Karpas-422 (cell line): ENCODE measurements at places on chromosomes 7 and 10. TPM values are rescaled to one million over a fixed set of nuclear protein-coding genes. Genes with fewer than 3 reads are reported as not detected.

- H3K27ac ChIP-seq: no peak overlapping the region
- no peak overlapping the region for H3K4me3 ChIP-seq
- H3K36me3 ChIP-seq: no peaks in the 10 kb centered on the region
- no peak for DNase-seq
Observed at GRCh38 chr10:113423981-113424721, 128.7 kb upstream of the HABP2 start.

Gene PNPLA8
- total RNA-seq: 33.0 and 41.0 TPM in 2 replicates

GRCh38 chr7:16046041-16046440 lies 359.6 kb upstream of the MEOX2 start:
- no peaks in the 10 kb centered on the region for H3K4me1 ChIP-seq

Gene RELN
- total RNA-seq: not detected in 2 replicates

Gene SERPINE1
- not detected in 2 replicates for total RNA-seq

DNA sequence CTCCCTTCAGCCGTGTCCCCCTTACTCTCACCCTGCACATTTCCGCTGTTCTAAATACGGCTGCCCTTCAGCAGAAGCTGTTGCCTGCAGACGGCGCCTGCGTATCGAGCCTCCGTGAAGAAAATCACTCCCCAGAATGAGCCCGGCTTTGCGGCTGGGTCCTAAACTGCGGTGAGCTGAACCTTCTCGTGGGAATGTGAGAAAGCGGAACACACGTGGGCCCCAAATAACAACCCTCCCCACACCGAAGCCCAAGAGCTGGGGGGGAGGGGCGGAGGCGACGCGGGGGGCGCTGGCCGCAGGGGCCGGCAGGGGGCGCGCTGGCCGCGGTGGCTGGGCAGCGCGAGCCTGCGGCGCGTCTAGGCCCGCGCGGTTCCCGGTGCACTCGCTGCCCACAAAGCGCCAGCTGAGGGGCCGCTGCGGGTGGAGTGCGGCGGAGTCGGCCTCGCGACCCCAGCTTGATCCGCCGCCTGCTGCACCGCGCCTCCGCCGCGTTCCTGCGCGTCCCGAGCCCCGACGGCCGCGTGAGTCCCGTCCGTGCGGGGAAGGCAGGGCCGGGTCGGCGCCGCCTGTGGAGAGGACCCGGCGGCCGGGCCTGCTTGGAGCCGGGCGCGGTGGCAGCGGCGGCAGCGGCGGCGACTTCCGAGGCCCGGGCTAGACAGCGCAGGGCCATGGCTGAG lies at the start of gene ZNF398:
TSS of gene ZNF398 (plus strand) at position 382 of the 680 bp plus-strand sequence. CDS start at position 672, 290 bp downstream.
- peak within 1 kb of the TSS; percentile 81 for H3K4me3 ChIP-seq
- DNase-seq: peak; percentile 95
- H3K27ac ChIP-seq: peak within 1 kb of the TSS; percentile 93
- no peaks in the 10 kb centered on the region for H3K27me3 ChIP-seq

- no peak overlapping the region for H3K27ac ChIP-seq
- DNase-seq: no peak
- H3K4me3 ChIP-seq: no peak overlapping the region
- H3K4me1 ChIP-seq: no peaks in the 10 kb centered on the region
Observed at GRCh38 chr10:62779487-62780248, 24.9 kb upstream of the ADO start.

- H3K27ac ChIP-seq: no peak overlapping the region
- no peaks in the 10 kb centered on the region for H3K36me3 ChIP-seq
- no peak overlapping the region for H3K4me3 ChIP-seq
- peaks cover 7% of the 10 kb centered on the region for H3K4me1 ChIP-seq
- no peak for DNase-seq
- H3K27me3 ChIP-seq: no peaks in the 10 kb centered on the region
Observed at GRCh38 chr7:140350056-140350455, 48.3 kb downstream of the SLC37A3 start.

DNA sequence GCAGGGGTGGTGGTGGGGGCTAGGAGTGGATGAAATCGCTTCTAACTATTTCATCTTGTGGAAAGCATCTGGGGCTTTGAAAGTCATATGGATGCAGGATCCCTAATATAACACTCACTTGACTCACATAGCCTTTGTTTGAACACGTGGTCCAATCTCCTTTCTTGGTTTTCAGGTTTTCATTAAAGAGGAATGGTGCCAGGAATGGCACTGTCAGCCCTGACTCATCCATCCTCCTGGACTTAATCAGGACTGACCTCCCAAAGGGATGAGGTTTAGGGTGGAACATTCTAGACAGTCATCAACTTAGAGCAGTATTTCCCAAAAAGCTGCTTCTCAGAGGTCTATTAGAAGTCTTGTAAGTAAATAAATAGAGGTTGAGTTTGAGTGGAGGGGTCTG lies 162.0 kb upstream of the PLXNA4 start:
- no peak for DNase-seq
- no peaks in the 10 kb centered on the region for H3K4me1 ChIP-seq
- no peak overlapping the region for H3K27ac ChIP-seq
- no peak overlapping the region for H3K4me3 ChIP-seq
- no peaks in the 10 kb centered on the region for H3K36me3 ChIP-seq

- H3K4me3 ChIP-seq: no peak overlapping the region
- no peaks in the 10 kb centered on the region for H3K36me3 ChIP-seq
- H3K27me3 ChIP-seq: no peaks in the 10 kb centered on the region
- DNase-seq: no peak
- H3K27ac ChIP-seq: no peak overlapping the region
Observed at GRCh38 chr10:72250666-72251065, 23.1 kb upstream of the DDIT4 start.

Gene SPDYE3
- total RNA-seq: not detected in 2 replicates

DNA sequence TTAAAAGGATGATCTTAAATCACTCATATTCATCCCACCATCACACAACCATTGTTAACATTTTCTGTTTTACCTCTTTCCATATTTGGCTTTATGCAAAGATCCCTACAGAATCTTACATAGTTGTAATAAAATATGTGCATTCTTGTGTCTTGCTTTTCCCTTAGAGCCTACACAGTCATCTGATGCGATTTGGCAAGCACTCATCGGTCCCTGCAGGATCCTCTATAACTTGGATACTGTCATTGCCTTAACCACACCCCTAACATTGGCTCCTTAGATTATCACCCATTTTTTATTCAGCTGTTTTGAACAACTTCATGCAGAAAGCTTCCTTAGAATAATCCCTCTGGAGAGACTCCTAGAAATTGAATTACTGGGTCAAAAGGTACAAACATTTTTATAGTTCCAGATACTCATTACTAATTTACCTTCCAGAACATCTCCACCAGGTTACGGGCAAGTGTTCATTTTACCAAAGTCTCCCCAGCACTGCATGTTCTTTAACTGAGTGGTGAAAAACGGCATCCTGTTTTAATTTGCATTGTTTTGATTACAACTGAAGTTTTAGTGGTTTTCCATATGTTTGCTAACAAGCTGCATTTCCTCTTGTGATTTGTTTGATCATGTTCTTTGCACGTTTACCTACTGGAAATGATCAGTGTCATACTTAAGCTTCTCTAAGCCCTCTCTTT lies 268.3 kb downstream of the GRID1 start:
- peaks cover 4% of the 10 kb centered on the region; the same call in 1 of the 2 replicates for H3K4me1 ChIP-seq
- no peak for DNase-seq
- H3K4me3 ChIP-seq: no peak overlapping the region

DNA sequence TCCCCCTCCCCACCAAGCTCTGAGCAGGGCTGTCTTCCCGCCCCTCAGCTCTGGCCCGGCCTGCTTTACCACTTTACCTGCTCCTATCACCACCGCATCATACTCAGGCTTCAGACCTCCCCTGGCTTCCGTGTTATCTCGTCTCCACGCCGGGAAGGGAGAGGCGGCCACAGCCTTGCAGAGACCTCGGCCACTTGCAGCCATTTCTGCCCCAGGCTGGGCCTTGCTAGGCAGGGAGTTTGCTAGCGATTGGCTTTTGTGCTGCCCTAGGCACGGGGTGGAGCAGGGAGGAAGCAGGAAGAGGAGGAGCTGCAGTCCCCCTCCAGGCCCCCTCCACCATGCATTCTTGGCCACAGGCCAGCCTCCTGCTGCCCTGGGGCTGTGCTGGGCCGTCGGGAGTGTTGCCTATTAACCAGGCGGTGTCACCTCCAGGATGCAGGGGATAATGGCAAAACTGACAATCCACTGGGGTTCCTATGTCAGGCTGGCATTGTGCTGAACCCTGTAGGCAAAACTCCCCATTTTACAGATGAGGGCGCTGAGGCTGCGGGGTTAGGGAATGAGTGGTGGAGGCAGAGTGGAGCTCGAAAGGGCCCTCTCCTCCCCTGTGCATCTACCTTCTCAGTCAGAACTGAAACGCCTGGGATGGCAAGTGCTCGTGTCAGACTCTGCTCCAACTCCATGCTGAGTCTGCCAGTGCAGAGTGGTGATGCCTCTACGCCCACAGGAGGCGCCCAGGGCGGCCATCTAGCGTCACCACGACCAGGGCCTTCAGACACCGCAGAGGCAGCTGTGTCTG lies at the start of gene PYROXD2:
TSS of gene PYROXD2 (minus strand) at position 251 of the 799 bp plus-strand sequence. CDS start at position 204, 47 bp downstream.
- H3K27me3 ChIP-seq: no peaks in the 10 kb centered on the region
- H3K4me3 ChIP-seq: no peak within 1 kb of the TSS
- H3K4me1 ChIP-seq: no peaks in the 10 kb centered on the region
- no peak for DNase-seq

Gene FUOM
- total RNA-seq: 0.97 and 1.5 TPM in 2 replicates

Gene FAM25G
- total RNA-seq: not detected in 2 replicates

Gene CRHR2
- total RNA-seq: not detected in 2 replicates

- H3K27ac ChIP-seq: no peak overlapping the region
- H3K4me3 ChIP-seq: no peak overlapping the region
- H3K27me3 ChIP-seq: no peaks in the 10 kb centered on the region
- H3K4me1 ChIP-seq: peaks cover 7% of the 10 kb centered on the region
- no peak for DNase-seq
- no peaks in the 10 kb centered on the region for H3K36me3 ChIP-seq
Observed at GRCh38 chr7:140435252-140435895, 31.5 kb downstream of the RAB19 start.

DNA sequence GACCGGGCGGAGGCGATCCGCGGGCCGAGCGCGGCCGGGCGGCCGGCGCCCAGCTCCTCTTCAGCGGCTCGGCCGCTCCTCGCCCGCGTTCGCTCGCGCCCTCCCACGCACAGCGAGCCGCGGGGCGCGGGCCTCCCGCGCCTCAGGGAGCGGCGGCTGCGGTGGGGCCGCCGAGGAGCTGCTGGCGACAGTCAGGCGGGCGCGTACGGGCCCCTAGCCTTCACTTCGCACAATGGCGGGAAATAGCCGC lies at the start of gene MCMBP:
TSS of gene MCMBP (minus strand) at position 234 of the 250 bp plus-strand sequence. CDS start 259 bp downstream, outside the sequence.
- H3K27ac ChIP-seq: peak within 1 kb of the TSS; percentile 86
- H3K4me1 ChIP-seq: peaks cover 35% of the 10 kb centered on the region
- H3K4me3 ChIP-seq: peak within 1 kb of the TSS; percentile 81
- DNase-seq: no peak
- no peaks in the 10 kb centered on the region for H3K27me3 ChIP-seq

- no peak for DNase-seq
- no peak overlapping the region for H3K4me3 ChIP-seq
- H3K36me3 ChIP-seq: no peaks in the 10 kb centered on the region
- H3K4me1 ChIP-seq: no peaks in the 10 kb centered on the region
- H3K27ac ChIP-seq: no peak overlapping the region
- no peaks in the 10 kb centered on the region for H3K27me3 ChIP-seq
Observed at GRCh38 chr7:2803342-2803692, 40.8 kb downstream of the GNA12 start.

- H3K27me3 ChIP-seq: no peaks in the 10 kb centered on the region
- no peaks in the 10 kb centered on the region for H3K36me3 ChIP-seq
Observed at GRCh38 chr7:40498924-40499510, 364.2 kb downstream of the SUGCT start.

DNA sequence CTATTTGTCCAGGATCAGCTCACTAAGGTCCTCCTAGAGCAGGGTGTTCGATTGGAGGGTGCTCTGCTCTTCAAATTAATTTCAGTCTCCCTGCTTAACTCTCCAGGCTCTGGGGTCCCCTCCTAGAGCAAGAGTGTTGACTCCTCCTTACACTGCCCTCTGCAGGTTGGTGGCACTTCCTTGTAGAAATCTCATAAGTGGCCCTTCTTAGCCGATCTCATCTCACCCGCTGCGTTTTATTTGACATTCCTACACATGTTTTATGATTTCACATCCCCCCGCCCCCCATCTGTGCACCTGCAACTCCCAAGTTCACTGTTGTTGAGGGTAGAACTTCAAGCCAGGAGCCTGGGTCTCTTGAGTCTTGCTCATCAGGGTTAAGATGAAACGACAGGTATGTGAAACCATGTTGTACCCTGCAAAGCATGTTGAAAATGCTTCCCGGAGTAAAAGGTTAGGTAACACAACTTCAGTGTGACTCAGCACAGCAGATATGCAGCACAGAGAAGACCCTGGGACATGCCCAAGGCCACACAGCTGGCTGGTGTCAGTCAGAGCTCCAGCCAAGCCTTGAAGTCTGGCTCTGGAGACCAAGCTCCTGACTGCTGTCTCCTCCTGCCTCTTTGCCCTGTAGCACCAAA lies 171.2 kb downstream of the PRKAG2 start:
- H3K27me3 ChIP-seq: no peaks in the 10 kb centered on the region; the same call in 1 of the 2 replicates
- no peak overlapping the region for H3K27ac ChIP-seq
- peak; percentile 88 for DNase-seq
- no peaks in the 10 kb centered on the region for H3K36me3 ChIP-seq
- peaks cover 34% of the 10 kb centered on the region for H3K4me1 ChIP-seq

DNA sequence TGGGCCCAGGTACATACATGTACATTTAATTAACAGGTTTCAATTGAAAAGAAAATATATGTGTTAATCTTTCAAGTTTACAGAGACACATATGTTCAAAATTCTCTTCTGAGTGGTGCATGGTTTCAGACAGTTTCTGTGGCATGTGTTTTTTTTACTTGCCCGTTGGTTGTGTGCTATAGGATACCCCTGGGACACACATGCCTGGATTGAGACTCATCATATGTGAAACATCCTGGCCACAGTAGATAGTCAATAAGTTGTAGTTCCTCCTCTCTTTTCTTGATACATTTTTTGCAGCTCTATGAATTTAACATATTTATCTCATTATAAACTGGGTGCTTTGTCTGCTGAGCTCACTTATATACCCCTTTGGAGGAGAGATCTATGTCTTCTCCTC lies 207.8 kb upstream of the CTBP2 start:
- H3K27me3 ChIP-seq: no peaks in the 10 kb centered on the region
- no peak overlapping the region for H3K27ac ChIP-seq
- H3K4me3 ChIP-seq: no peak overlapping the region
- no peaks in the 10 kb centered on the region for H3K36me3 ChIP-seq
- no peak for DNase-seq

DNA sequence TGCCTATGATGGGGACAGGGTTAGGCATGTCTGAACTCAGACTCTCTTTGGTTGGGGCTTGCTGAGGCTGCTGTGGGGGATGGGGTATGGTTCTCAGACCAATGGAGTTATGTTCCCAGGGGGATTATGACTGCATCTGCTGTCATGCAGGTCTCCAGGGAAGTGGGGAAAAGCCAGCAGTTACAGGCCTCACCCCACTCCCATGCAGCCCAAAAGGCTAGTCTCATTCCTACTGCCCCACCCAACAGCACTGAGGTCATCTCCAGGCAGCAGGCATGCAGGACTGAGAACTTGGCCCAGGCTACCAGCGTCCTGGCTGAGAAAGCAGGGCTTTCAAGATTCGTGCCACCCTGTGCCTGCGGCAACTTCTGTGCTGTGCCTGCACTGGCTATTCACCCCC lies 373.3 kb downstream of the HTR7 start:
- H3K4me3 ChIP-seq: no peak overlapping the region
- H3K27ac ChIP-seq: no peak overlapping the region
- no peaks in the 10 kb centered on the region for H3K27me3 ChIP-seq
- H3K36me3 ChIP-seq: no peaks in the 10 kb centered on the region
- DNase-seq: no peak
